ENCODE measurements at places on chromosomes 12 and 14.
A peak's percentile ranks its signal among the peaks of the same experiment; 100 is the strongest.

GRCh38 chr12:41893491-41893890, 251.2 kb downstream of the GXYLT1 start:
- no peak for DNase-seq
- H3K4me1 ChIP-seq: no peaks in the 10 kb centered on the region
- no peaks in the 10 kb centered on the region for H3K27me3 ChIP-seq
- H3K4me3 ChIP-seq: no peak overlapping the region
- H3K36me3 ChIP-seq: no peaks in the 10 kb centered on the region

DNA sequence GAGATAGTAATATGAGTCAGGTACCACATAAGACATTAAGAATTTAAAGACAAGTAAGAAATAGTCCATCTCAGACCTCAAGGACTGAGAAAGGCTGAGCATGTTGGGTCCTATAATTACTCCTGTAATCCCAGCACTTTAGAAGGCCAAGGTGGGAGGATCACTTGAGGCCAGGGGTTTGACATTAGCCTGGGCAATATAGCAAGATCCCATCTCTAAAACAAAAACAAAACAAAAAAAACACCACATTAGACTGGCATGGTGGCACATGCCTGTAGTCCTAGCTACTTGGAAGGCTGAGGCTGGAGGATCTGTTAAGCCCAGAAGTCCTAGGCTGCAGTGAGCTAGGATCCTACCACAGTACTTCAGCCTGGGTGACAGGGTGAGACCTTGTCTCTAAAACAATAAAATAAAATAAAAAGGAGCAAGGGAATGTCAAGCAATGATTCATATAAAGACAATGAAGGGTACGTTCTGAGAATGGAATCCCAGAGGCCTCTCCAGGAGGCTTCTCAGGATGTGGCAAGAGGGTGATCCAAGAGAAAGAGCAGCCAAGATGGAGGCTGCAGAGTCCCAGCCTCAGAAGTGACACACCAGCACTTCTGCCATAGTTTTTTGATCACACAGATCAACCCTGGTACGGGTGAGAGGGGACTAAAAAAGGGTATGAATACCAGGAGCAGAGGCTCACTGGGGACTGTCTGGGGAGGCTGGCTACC, 206.4 kb downstream of the CRADD start:
- H3K4me1 ChIP-seq: no peaks in the 10 kb centered on the region
- H3K27me3 ChIP-seq: no peaks in the 10 kb centered on the region
- no peak overlapping the region for H3K4me3 ChIP-seq
- no peak for DNase-seq

DNA sequence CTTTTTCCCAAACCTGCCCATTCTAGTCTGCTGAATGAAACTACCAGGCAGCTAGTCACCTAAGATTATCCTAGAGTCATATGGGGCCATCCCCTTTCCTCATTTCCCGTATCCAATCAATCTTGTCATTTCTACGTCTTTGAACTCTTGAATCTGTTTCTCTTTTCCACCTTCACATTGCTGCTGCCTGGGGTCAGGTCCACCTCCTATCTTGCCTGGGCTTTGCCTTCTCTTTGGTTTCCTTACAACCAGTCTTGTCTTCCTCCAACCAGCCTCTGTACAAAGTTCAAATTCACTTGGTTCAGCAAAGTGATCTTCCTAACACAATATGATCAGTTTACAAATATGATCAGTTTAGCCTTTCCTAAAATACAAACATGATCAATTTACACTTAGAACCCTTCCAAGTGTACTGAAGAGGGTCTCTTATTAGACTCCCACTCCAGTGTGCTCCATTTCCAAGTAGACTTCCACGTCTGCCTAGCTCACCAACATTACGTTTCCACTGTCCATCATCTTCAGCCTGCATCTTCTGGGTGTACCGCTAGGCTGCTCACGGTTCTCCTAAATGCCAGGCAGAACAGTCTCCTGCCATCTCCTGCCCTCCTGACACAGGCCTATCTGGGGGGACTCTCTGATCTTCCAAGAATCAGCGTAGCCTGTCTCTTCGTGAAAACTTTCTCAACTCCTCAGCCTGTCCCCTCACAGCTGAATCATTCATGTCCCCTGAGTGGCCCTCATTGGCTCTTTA, 4.1 kb upstream of the ACVR1B start:
- no peak for DNase-seq
- peaks cover 4% of the 10 kb centered on the region for H3K27me3 ChIP-seq
- H3K4me1 ChIP-seq: peaks cover 6% of the 10 kb centered on the region

GRCh38 chr14:71022012-71022869, 115.0 kb downstream of the PCNX1 start:
- H3K4me3 ChIP-seq: no peak overlapping the region
- H3K27ac ChIP-seq: peak overlapping the region; percentile 61
- no peak for DNase-seq
- H3K27me3 ChIP-seq: no peaks in the 10 kb centered on the region
- H3K36me3 ChIP-seq: no peaks in the 10 kb centered on the region

GRCh38 chr14:22561661-22562579, 27.1 kb downstream of the DAD1 start:
- H3K4me1 ChIP-seq: peaks cover 46% of the 10 kb centered on the region
- no peaks in the 10 kb centered on the region for H3K27me3 ChIP-seq
- peak; percentile 70 for DNase-seq
- H3K36me3 ChIP-seq: peaks cover 13% of the 10 kb centered on the region
- H3K4me3 ChIP-seq: no peak overlapping the region

DNA sequence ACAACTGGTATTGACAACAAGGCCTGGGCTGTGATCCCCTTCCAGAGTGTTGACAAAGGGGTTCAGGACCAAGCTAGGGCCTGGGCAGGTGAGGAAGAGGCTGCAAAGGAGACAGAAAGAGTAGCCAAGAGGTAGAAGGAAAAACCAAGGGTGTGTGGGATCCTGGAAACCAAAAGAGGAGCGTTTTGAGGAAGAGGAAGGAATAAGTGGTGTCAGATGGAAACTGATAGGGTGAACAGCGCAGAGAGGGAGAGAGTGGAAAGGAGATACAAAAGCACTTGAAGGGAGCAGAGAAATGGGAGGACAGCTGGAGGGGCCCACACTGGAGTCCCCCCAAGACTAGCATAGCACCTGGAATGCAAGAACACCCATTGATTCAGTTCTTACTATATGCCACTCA, 8.3 kb upstream of the HVCN1 start:
- H3K4me3 ChIP-seq: no peak overlapping the region
- no peak overlapping the region for H3K27ac ChIP-seq
- H3K27me3 ChIP-seq: no peaks in the 10 kb centered on the region
- H3K36me3 ChIP-seq: no peaks in the 10 kb centered on the region

GRCh38 chr12:29521951-29522350, 24.5 kb upstream of the OVCH1 start:
- H3K4me3 ChIP-seq: no peak overlapping the region
- no peaks in the 10 kb centered on the region for H3K36me3 ChIP-seq
- H3K4me1 ChIP-seq: no peaks in the 10 kb centered on the region

GRCh38 chr12:111010061-111010460, 89.7 kb upstream of the MYL2 start:
- H3K4me1 ChIP-seq: no peaks in the 10 kb centered on the region
- no peak overlapping the region for H3K27ac ChIP-seq
- no peak overlapping the region for H3K4me3 ChIP-seq
- no peaks in the 10 kb centered on the region for H3K27me3 ChIP-seq

GRCh38 chr12:98222135-98222534, 293.3 kb upstream of the TMPO start:
- no peaks in the 10 kb centered on the region for H3K4me1 ChIP-seq
- DNase-seq: no peak
- peaks cover 6% of the 10 kb centered on the region for H3K27me3 ChIP-seq
- H3K36me3 ChIP-seq: no peaks in the 10 kb centered on the region

DNA sequence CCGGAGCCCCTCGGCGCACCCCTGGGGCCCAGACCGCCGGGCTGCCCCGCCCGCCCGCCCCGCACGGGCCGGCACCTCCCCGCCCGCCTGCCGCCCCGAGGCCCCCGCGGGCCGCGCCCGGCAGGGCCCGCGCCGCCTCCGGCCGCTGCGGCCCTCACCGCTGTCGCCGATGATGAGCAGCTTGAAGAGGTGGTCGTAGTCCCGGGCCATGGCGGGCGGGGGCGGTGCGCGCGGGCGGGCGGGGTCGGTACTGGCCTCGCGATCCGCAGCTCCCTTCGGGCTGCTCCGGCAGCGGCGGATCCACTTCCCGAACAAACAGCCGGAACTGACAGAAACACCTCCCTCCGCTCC, at the start of gene RAB35:
RAB35 (minus strand) TSS at position 313 of the 351 bp plus-strand sequence; CDS start at position 210, 103 bp downstream.
- DNase-seq: no peak
- peaks cover 29% of the 10 kb centered on the region for H3K4me1 ChIP-seq
- no peaks in the 10 kb centered on the region for H3K27me3 ChIP-seq
- peak within 1 kb of the TSS; percentile 48 for H3K27ac ChIP-seq
- H3K36me3 ChIP-seq: no peaks in the 10 kb centered on the region

DNA sequence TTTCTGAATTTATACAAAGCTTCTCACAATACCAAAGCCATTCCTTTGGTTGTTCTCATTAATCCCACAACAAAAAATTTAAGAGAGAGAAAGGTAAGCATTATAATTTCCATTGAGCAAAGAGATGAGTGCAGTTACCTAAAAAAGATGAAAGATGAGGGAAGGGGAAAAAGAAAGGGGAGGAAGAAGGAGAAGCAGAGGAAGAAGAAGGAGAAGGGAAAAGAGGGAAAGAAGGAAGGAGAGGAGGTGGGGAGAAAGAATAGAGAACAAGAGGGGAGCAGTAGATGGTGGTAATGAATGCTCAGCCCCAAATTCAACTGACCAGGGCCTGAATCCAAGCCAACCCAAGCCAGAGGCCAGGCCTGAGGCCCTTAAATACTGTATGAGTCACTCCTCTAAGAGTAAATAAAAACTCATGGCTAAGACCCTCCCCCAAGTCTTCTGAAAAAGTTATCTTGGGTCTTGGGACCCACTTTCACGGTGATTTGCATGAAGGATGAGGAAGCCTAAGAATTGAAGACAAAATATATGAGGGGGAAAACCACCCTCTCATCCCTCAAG, 144.6 kb downstream of the ITPR2 start:
- no peak overlapping the region for H3K4me3 ChIP-seq
- peaks cover 5% of the 10 kb centered on the region for H3K36me3 ChIP-seq
- H3K4me1 ChIP-seq: peaks cover 42% of the 10 kb centered on the region
- peak overlapping the region; percentile 3 for H3K27ac ChIP-seq

DNA sequence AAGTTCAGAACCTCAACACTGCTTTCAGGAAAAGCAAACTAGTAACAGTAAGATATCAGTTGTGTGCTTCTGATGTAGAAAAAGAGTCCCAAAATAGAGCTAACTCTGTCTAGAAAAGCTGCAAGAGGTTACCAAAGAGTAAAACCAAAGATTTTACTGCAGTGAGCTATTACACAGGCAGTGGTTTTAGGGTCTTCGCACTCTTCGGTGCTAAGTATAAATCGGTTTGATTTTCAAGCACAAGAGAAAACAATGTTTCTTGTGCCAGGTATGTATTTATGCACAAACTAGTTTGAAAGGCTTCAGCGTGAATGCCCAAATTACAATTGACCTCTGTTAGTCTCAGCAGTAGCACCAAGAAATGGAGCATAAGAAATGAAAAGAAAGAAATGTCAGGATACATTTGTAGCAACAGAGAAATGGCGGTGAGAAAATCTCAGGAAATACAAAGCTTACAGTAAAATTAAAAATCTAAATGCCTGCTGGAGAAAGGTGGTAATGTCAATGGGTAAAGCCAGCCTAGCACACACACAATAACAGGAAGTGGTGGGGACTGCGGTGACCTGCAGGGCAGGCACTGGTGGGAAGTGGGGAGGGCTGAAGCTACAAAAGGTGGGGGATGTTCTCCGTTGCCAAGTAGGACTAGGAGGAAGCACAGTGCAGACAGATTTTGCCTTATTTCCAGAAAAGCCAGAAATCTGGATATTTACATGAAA, 18.0 kb upstream of the DYRK2 start:
- peaks cover 7% of the 10 kb centered on the region for H3K27me3 ChIP-seq
- no peak overlapping the region for H3K4me3 ChIP-seq
- H3K4me1 ChIP-seq: peaks cover 2% of the 10 kb centered on the region
- no peak overlapping the region for H3K27ac ChIP-seq

DNA sequence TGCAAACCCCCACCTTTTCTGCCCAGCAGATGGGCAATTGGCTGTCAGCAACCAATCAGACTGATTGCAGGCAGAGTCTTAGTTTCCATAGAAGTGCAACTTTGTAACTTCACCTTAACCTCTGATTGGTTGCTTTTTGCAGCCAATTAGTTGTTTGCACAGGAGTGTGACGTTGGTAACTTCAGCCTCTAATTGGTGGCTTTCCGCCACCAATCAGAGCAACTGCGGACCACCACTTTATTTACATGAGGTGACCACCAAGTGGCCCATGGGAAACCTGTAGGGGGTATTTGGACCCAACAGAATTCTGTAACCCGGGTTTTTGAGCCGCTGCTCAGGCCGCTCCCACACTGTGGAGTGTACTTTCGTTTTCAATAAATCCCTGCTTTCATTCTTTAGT, 32.3 kb downstream of the CDKN1B start:
- no peaks in the 10 kb centered on the region for H3K4me1 ChIP-seq
- no peaks in the 10 kb centered on the region for H3K27me3 ChIP-seq
- H3K36me3 ChIP-seq: no peaks in the 10 kb centered on the region

DNA sequence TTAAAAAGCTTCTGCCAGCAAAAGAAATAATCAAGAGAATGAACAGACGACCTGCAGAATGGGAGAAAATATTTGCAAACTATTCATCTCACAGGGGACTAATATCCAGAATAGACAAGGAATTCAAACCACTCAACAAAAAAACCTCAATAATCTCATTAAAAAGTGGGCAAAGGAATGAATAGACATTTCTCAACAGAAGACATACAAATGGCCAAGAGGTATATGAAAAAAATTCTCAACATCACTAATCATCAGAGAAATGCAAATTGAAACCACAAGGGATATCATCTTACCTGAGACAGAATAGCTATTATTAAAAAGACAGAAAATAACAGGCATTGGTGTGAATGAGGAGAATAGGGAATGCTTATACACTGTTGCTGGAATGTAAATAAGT, 270.0 kb downstream of the DACT1 start:
- H3K27ac ChIP-seq: no peak overlapping the region
- no peak overlapping the region for H3K4me3 ChIP-seq
- no peak for DNase-seq
- H3K4me1 ChIP-seq: no peaks in the 10 kb centered on the region
- H3K36me3 ChIP-seq: no peaks in the 10 kb centered on the region

DNA sequence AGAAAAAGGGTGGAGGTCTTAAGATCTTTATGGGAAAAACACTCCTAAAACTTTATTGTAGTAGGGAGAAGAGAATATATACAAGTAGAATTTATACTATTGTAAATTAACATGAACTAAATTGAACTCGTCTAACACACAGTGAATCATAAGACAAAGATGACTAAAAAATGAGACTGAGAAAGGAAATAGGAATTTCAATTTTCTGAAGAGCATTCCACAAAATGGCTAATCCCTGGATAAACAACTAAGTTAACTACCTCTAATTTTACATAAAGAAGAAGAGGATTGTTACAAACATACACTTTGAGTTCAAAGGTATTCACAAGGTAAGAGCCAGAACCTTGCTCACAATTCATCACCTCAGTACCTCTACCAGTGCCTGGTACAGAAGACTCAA, 2.0 kb downstream of the MAP4K5 start:
- H3K4me3 ChIP-seq: peak overlapping the region; percentile 98
- H3K36me3 ChIP-seq: no peaks in the 10 kb centered on the region

- no peaks in the 10 kb centered on the region for H3K27me3 ChIP-seq
- H3K4me1 ChIP-seq: no peaks in the 10 kb centered on the region
- no peaks in the 10 kb centered on the region for H3K36me3 ChIP-seq
- no peak overlapping the region for H3K4me3 ChIP-seq
Measured at GRCh38 chr12:109020146-109020795, 597 bp downstream of the SVOP start.

All from endothelial cell of umbilical vein (primary cell).